ENCODE measurements at places on chromosomes 2 and 18.

GRCh38 chr2:118112771-118113334 lies 24.6 kb downstream of the INSIG2 start:
- no peak for DNase-seq

DNA sequence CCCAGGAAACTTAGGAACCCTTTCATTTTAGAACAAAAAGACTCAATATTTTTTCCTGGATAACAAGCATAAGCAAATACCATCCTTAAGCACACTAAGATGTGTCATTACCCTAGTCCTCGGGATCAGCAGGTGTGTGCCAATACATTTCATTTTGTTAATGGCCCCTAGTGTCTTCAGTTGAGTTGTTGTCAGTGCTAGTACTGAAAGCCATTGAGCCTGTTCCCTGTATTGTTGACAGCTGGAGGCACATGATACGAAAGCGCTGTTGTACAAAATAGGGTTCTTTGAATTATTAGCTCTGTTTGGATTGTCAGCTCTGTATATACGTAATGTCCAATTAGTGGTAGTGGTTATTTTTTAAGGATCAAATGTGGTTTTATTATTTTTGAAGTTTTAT lies 29.5 kb downstream of the VAPA start:
- DNase-seq: no peak

DNA sequence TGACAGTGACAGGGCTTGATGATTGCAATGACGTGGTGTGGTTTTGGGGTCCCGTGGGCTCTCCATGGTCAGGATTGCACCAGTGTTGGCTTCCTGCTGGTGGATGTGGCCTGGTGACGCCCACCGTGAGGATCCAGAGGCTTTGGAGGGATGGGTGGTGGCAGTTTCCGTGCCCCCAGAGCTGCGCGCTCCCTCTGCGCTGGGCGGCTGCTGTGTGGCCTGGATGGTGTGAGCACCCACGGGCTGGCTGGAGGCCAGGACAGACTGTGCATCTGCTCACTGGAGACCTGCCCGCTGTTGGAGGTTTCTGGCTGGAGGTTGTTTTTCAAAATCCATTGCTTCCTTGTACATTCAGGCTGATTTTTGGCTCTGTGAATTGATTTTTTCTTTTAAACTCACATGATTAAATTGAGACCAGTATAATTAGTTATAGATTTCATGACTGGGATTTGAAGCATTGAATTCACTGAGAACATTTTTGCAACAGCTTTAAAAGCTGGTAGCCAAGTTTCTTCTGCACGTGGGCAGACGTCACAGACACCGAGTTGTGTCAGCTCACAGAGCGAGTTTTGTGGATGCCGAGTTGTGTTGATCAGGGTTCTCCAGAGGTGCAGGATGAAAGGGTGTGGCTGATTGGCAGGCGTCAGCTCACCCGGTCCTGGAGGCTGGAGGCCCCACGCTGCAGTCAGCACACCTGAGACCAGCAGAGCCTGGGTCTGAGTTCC lies 72.7 kb downstream of the KCNG2 start:
- DNase-seq: no peak

GRCh38 chr2:239167011-239167673 lies 233.7 kb downstream of the HDAC4 start:
- DNase-seq: no peak

DNA sequence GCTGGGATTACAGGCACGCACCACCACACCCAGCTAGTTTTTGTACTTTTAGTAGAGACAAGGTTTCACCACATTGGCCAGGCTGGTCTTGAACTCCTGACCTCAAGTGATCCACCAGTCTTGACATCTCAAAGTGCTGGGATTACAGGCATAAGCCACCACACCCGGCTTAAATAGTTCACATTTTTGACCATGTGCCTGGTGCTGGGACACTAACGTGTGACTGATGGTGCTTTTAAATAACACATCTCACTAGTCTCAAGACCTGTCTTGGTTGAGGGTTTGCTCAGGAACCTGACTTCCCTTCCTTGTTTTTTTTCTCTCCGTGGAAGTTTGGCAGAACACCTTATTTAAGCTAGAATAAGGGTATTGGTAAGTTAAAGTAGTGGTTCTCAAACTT lies 8.5 kb downstream of the FMNL2 start:
- DNase-seq: no peak

GRCh38 chr2:204586444-204587180 lies 41.3 kb downstream of the PARD3B start:
- DNase-seq: no peak

All from stimulated activated CD4-positive, alpha-beta T cell treated with anti-CD3 and anti-CD28 coated beads, Interleukin-1b, Interleukin-23, amount 100 ng/mL, for 4 hours (primary cell).